ENCODE measurements at places on chromosomes 11 and 22. TPM values are rescaled to one million over a fixed set of nuclear protein-coding genes. Genes with fewer than 3 reads are reported as not detected.

- DNase-seq: no peak
These were observed 9.4 kb downstream of the HORMAD2 start for GRCh38 chr22:30089655-30089974.

GRCh38 chr11:14638561-14638960, 5.0 kb upstream of the PDE3B start:
- DNase-seq: no peak

DNA sequence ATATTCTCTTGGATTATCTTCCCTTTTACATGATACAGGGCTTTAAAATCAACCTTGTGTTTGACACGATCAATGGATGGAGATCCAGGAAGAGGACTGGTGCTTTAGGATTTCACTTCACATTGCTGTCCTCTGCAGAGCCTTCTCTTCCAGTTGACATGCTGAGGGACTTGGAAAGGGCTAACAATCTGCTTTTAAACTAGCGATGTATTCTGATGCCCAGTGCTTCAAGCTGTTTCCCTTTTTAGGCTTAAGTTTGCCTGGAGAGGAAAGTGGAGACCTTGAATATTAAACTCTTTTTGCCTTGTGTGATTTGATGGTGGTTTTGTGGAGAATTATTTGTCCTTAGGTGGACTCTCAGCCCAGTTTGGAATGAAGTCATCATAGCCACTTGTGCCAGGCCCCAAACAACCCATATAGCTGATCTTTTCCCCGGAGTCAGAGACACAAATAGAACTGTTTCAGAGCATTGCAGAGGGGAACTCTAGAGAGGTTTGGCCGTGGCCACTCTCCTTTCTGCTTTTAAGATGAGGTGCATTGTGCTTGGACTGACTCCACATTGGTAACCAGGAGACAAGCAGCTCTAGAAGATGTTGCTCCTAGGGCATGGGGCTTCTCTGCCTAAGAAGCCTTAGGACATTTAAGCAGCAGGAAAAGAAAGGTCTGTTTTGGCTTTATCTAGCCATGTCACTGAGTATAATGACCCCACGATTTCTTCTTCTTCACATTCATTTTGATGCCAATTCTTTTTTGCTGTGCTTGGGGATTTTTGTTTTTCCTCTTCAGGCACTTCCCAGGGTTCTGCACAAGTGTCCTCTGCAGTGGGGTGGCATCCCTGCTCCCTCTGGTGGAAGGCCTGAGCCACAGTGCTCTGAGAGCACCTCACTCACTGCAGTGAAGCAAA, 152.8 kb downstream of the NCAM1 start:
- DNase-seq: peak; percentile 47

DNA sequence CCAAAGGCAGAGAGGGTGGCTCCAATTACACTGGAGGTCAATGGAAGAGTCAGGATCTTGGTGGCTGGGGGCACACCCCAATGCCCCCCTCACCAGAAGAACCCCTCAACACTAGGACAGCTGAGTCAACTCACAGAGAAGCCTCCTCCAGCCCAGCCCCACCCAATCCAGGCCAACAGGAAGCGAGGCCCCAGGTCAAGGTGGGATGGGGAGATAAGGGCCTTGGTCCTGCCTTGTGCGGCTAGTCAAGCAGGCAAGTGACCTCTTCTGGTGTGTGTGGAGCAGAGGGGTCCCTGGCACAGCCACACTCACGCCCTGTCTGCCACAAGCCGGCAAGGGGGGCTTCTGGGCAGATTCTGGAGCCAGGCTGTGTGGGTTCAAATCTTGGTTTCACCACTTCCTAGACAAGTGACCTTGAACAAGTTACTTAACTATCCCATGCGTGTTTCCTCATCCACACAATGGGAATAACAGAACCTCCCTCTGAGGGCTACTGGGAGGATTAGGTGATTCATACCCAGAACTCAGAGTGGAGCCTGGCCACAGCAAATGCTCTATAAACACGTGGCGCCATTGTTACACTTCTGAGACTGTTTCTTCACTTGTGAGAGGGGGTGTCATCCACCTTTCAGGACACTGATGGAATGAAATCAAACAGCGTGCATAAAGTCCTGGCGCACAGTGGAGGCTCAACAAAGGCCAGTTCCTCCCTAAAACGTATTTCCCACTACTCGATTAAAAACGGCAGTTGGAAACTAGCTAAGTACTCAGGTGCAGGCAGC, 3.2 kb downstream of the TTLL12 start:
- peak; percentile 53 for DNase-seq

GRCh38 chr11:120722524-120722923, 211.0 kb downstream of the GRIK4 start:
- DNase-seq: no peak

GRCh38 chr11:92224407-92225124, at the start of gene FAT3:
Gene FAT3 (plus strand): TSS chr11:92224818. CDS start chr11:92352113, 127,295 bp downstream.
- DNase-seq: no peak

GRCh38 chr22:22753526-22754267, 109.3 kb downstream of the GGTLC2 start:
- peak; percentile 35 for DNase-seq

GRCh38 chr11:68855205-68855981, 13.7 kb upstream of the CPT1A start:
- DNase-seq: no peak

DNA sequence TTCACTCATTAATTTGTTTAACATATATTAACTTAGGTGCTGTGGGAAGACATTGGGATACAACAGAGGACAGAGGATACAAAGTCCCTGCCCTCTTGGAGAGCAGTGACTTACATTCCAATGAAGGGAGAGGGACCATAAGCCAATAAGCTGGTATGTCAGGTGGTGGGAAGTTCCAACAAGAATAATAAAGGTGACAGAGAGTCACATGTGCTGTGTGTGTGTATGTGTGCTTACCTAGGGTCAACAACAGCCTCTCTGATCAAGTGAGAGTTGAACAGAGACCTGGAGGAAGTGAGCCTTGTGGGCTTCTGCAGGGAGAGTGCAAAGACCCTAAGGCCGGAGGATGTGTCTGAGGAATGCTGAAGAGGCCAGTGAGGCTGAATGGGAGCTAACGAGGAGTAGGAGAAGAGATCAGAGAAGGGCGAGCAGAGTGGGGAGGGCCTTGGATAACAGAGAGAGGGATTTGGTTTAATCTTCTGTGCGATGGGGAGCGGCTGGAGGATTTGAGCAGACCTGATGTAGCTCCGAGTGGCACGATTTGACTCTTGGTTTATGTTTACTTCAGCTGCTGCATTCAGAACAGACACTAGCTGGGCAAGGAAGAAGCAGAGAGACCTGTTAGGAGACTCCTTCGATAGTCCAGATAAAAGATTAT, 35.3 kb downstream of the MAP6 start:
- no peak for DNase-seq

DNA sequence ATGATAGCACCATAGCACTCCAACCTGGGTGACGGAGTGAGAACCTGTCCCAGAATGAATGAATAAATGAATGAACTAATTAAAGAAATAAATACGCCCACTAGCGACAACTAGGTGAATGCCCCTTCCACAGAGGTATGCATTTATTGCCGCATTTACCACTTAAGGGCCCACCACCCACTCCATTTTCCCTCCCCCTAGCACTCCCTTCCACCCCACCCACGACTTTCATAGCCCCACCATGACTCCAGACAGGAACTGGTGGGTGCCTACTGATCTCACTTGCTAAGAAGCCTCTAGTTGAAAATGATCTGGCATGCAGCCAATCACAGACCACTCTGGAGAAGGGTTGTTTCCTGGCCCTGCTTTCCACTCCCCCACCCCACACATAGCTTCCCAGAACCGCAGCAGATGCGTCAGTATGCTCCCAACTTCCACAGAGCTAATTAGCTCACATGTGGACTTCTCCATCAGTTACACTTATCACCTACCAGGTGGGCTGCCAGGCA, 167.6 kb downstream of the WT1 start:
- DNase-seq: no peak

DNA sequence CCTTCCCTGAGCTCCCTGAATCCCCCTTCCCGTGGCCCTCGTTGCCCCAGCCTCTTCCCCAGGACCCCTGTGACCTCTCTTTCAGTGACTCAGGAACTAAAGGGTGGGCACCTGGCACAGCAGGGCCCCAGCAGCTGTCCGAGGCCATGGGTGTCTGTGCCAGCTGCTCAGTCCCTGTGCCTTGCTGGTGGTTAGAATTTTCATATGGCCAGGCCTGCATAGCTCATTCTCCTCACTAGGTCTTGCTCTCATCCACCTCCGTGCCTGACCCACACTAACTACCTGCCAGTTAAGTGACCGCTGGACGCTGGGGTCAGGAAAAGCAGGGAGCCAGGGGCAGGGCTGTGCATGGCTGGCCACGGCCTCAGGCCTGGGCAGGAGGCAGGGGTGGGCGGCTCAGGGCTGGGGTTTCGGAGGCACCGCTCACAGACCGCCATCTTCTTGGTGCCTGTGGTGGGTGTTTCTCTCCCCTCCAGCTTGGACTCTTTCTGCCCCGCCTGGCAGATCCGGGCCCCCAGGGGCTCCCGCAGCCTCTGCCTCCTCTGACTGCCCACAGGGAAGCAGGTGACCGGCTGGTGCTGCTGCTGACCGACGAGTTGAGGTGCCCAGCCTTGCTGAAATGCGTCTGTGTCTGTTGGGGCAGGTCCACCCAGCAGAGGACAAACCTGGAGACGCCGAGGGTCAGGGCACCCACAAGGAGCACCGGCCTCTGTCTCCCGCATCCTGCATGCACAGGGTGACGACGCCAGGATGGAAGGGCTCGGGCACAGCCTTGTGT, 20.3 kb downstream of the MRGPRD start:
- no peak for DNase-seq

- no peak for DNase-seq
These were observed 1158.9 kb downstream of the DLG2 start for GRCh38 chr11:84468235-84468634.

- no peak for DNase-seq
These were observed 55.4 kb upstream of the B3GNT6 start for GRCh38 chr11:76978818-76979217.

GRCh38 chr11:15471895-15472799, 357.4 kb downstream of the INSC start:
- DNase-seq: peak; percentile 13

- no peak for DNase-seq
These were observed 3.0 kb downstream of the SLC3A2 start for GRCh38 chr11:62883673-62884072.

- DNase-seq: peak; percentile 21
These were observed 238.7 kb downstream of the FAM181B start for GRCh38 chr11:82494988-82495432.

The ABCG4 gene
- total RNA-seq: under 0.01 TPM

The AKIP1 gene
- 35.8 TPM for total RNA-seq

The EIF3F gene
- total RNA-seq: 222 TPM

The ACR gene
- not detected for total RNA-seq

The OR51B5 gene
- not detected for total RNA-seq

The FOLR3 gene
- 11.3 TPM for total RNA-seq

The MN1 gene
- total RNA-seq: 1.3 TPM

The SLCO2B1 gene
- total RNA-seq: not detected

The IMMP1L gene
- total RNA-seq: 11.3 TPM
